Mesenteric fat pad (tissue), 1 donor: ENCODE measurements at places on chromosomes 5 and 9. TPM values are rescaled to one million over a fixed set of nuclear protein-coding genes. Genes with fewer than 3 reads are reported as not detected.

PCDHGA7 gene
- 1.9 TPM for total RNA-seq

C5orf24 gene
- total RNA-seq: 40.9 TPM

- no peak for DNase-seq
These were observed 23.7 kb downstream of the NUP214 start for GRCh38 chr9:131148966-131149687.

DNA sequence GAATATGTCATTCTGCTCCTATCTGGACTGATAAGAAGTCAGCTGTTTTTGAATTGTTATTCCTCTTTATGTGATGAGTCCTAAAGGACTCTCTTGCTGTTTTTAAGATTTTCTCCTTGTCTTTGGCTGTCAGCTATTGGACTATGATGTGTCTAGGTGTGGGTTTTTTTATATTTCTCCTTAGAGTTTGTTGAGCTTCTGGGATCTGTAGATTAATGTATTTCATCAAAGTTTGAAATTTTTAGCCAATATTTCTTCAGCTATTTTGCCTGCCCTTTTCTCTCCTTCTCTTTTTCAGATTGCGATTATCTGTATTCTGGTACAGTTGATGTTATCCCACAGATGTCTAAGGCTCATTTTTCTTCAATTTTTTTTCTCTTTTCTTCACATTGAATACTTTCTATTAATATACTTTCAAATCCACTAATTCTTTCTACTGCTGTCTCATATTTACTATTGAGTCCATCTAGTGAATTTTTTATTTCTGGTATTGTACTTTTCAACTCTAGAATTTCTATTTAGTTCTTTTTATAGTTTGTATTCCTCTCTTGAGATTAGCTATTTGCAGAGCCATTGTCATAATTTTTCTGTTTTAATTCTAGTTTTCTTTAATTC, 31.1 kb downstream of the RPS23 start:
- DNase-seq: no peak

- DNase-seq: peak; percentile 51
These were observed 83.7 kb downstream of the PDE6A start for GRCh38 chr5:149860801-149861322.

- no peak for DNase-seq
These were observed 1.9 kb upstream of the SPDL1 start for GRCh38 chr5:169581580-169582227.

GRCh38 chr9:112898872-112899311, 8.2 kb upstream of the SLC46A2 start:
- DNase-seq: no peak

- no peak for DNase-seq
These were observed 26.9 kb downstream of the CAMSAP1 start for GRCh38 chr9:135880438-135880837.

DNA sequence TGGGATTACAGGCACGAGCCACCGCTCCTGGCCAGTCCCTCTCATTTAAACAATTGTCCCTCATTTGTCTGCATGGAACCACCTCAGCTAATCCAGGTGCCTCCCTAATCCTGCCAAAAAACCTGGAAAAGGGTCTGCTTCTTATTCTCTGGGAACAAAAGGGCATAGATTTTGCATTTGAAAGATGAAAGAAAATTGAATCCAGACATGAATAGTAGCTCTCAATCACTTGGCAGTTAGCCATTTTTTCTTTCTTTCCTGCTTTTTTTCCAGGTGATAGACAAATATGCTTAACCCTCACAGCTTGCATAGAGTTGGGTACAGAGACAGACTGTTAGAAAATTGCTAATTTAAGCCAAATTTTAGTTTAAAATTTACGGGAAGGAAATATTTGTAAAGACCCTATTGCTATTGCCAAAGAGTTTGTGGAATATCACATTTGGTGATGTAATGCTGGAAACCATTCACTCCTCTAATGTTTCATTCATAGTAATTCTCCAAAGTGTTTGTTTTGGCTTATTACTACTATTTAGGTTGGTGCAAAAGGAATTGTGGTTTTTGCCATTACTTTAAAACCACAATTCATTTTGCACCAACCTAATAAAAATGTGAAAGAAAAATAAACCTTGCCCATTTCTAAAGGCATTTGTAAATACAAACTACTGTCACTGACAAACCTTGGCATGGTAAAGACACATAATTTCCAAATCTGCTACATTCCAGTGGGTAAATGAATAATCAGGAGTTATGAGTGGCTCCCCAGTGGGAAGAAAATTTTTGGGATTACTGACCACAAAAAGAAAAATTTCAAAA, 80.5 kb upstream of the JAK2 start:
- DNase-seq: no peak

- DNase-seq: no peak
These were observed 1037.1 kb upstream of the NUDT12 start for GRCh38 chr5:104599726-104600125.

DNA sequence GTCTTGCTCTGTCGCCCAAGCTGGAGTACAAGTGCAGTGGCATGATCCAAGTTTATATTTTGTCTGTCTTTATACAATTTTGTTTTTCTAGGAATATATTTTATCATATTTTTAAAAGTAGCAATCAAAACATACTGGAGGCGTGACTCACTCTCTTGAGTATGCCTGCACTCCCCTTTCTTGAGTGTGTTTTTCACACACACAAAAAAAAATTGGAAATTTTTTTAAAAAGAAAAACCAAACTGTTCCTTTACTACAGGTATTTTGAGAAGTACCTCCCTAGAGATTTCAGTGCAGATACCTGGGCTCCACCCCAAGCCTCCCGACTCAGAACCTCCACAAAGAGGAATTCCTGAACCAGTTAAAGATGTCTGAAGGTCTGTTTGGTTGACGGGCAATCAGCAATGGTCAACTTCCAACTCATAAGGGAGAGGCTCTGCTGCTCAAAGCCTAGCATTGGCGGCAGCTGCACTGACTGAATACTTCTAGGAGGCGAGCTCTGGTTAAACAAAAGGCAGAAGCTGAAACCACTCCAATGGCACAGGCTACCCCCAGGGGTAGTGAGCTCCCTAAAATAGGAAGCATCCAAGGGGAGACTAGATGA, 27.4 kb downstream of the PDE6A start:
- DNase-seq: no peak
